ENCODE measurements at places on chromosomes 1 and 21.

DNA sequence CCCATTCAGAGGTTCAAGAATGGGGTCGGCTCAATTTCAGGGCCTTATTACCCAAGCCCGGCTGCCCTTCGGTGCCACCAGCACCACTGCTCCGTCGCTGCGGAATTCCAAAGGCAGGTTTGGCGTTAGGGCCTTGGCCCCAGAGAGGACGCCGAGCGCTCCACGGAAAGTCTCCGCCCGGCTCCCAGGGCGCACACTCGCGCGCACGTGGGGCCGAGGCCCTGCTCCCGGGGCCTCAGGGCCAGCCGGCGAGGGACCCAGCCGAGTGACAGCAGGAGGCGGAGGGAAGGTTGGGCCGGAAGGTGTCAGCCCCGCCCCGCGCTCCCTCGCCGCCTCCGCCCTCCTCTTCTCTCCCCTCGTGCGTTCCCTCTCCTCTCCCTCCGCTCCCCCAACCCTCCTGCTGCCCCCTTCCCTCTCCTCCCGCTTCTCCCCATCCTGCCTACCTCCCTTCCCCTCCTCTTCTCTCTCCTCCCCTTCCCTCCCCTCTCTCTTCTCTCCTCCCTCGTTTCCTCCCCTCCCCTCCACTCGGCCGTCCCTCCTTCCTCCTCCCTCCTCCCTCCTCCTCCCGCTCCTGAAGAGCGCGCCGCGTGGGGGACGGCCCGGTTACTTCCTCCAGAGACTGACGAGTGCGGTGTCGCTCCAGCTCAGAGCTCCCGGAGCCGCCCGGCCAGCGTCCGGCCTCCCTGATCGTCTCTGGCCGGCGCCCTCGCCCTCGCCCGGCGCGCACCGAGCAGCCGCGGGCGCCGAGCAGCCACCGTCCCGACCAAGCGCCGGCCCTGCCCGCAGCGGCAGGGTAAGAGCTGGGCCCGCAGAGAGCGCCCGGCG, at the start of gene ETS2:
Gene ETS2, plus strand, starts transcription at position 602 of the 825 bp plus-strand sequence. CDS start 4,106 bp downstream, outside the sequence.
- peak; percentile 42 for DNase-seq

GRCh38 chr1:45682942-45683341, 3.4 kb downstream of the GPBP1L1 start:
- DNase-seq: no peak

GRCh38 chr1:80445033-80445432, 1355.7 kb upstream of the ADGRL2 start:
- no peak for DNase-seq

- DNase-seq: no peak
These were observed 34.4 kb downstream of the LGR6 start for GRCh38 chr1:202227997-202228401.

GRCh38 chr1:84505493-84506001, 639 bp upstream of the SPATA1 start:
- no peak for DNase-seq

- no peak for DNase-seq
These were observed 17.5 kb upstream of the VSIG8 start for GRCh38 chr1:159879977-159880376.

GRCh38 chr1:240539769-240540414, 72.1 kb downstream of the GREM2 start:
- no peak for DNase-seq

GRCh38 chr1:89812992-89813391, 7.8 kb upstream of the LRRC8D start:
- DNase-seq: no peak

DNA sequence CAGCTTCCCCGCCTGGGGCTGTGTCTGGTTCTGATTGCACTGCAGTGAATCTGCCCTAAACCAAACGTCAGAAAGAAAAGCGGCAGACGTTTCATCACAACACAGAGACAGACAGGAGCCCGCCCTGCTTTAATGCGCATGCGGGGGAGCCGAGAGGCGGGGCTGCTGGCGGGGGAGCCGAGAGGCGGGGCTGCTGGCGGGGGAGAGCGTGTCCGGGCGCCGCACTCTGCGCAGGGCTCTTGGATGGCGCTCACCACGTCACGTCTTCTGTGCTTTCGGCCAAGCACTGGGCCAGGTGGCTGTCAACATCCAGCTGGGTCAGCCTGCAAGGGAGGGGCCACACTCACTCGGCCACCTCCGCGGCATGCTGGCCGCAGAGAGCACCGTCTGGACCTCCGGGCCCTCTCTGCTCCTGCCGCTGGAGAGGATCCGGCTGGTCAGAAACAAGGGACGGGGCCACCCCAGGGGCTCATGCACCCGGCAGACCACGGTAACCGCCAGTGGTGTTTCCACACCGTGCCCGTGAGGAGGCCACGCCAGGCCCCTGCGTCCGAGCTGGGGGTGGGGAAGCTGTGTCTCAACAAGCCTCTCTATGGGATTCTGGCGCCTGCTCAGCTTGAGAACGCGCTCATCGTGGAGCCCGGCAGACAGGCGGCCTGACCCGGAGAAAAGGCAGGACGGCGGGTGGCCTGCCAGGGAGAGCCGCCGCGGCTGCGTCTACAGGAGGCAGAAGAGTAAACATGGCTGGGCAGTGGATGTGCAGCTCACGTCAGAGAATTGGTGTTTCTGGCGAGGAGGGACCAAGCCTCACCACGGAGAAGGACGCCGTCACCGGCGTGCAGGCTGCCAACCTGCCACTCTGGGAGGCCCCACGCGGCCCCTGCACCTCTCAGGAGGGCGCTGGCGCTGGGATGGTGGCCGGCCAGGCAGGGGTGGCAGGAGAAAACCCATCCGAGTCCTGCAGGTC, 4.8 kb downstream of the FAAP20 start:
- peak; percentile 80 for DNase-seq

Data from anterior cingulate cortex (tissue), 58 donors.